ENCODE measurements at places on chromosomes 4 and X.
A peak's percentile ranks its signal among the peaks of the same experiment; 100 is the strongest.

- no peak for DNase-seq
Measured at GRCh38 chr4:136865526-136865925, 666.8 kb downstream of the PCDH18 start.

DNA sequence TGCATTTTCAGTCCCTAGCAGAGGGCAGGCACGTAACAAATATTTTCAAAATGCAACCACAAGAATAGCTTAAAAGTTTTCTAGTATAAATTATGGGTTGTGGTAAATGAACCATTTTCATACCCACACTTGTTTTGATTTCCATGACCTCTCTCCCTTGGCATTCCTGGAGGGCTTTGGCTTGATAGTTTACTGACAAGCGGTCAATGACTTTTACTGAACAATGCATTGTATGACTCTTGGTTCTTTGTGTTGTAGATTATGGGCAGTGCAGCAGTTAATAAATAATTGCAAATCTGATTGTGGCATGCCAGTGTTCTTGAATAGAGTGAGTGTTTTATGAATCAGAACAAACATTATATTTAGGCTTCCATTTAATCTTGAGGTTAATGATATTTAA, 285.2 kb upstream of the ARX start:
- no peak for DNase-seq

DNA sequence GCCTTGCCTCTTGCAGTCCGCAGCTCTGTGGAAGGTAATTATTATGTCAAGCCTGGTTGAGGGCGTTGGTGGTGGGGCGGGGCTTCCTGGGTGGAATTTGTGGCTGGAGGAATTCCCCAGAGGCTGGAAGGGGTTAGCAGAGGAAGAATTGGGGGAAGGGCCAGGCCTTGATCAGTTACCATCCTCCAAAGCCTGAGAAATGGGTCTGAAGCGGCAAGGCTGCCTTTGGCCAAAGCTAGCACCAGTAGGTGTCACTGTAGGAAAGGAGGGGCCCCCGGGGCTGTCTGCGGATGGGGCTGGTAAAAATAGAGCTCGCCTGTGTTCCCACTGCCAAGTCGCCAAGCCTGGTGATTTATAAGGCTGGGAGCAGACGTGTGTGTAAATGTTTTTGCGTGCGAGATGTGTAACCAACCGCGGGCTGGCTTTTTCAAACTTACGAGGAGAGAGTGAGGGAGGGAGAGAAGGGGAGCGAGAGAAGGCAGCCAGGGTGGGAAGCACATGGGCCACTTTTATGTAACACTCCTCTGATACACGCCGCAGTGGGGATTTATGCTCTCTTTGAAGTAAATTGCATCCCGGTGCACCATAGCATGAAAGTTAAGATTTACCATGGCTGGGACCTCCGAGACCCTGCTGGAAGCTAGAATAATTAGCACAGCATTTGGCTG, 367.0 kb downstream of the BCOR start:
- DNase-seq, result no peak

GRCh38 chr4:111736516-111736915, 408.7 kb upstream of the FAM241A start:
- no peak for DNase-seq

- no peak for DNase-seq
Measured at GRCh38 chrX:31670245-31670644, 598.4 kb upstream of the FTHL17 start.

DNA sequence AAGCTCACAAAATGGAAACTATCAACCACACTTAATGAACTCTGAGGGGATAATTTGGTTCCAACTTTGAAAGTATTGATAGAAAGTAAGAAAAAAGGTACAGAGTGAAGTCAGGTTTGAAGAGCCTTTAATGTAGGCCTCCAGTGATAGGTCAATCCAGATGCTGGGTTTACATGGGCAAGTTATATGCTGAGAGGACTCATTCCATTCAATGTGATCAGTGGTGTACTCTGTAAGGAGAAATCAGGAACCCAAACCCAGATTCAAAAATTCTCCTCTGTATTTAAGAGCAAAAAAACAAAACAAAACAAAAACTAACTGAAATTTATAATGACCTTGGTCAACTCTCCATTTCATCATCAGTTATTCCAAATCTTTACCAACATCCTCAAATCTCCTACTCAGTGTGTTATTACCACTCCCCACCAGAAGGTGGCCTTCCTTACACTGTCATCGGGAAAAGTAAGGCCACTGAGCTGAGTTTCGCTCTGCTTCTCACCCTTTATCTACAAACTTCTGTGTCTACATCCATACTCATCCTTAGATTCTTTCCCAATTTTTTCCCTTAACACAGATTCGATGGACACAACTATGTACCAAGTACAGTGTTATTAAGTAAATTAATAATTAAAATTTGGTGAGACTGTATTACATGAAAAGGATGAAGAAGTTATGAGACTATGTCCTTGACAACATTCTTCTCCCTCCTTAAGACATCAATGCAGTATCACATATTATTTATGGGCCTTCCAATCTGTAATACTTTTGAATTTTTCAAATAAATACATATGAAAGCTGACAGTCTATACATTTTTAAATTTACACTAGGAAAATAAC, 88.3 kb downstream of the ZAR1 start:
- peak; percentile 60 for DNase-seq

DNA sequence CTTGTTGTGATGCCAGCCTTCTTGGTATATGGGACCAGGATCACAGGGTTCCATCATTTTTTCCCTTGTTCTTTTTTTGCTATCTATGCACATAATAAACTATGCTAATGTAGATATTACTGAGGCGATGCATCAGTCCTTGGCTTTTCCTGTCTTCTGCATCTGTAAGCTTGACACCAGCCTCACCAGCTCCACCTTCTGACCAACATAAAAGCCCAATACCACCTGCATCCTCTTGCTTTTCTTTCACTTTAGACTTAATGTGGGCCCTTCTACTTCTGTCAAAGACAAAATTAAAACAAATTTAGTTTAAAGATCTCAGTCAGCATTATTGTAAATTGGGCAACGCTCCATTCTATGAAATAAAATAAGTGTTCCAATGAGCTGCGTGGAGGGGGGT, 1718.8 kb upstream of the PCDH10 start:
- no peak for DNase-seq

- DNase-seq, result no peak
Measured at GRCh38 chrX:129762448-129762847, 17.3 kb upstream of the SASH3 start.

DNA sequence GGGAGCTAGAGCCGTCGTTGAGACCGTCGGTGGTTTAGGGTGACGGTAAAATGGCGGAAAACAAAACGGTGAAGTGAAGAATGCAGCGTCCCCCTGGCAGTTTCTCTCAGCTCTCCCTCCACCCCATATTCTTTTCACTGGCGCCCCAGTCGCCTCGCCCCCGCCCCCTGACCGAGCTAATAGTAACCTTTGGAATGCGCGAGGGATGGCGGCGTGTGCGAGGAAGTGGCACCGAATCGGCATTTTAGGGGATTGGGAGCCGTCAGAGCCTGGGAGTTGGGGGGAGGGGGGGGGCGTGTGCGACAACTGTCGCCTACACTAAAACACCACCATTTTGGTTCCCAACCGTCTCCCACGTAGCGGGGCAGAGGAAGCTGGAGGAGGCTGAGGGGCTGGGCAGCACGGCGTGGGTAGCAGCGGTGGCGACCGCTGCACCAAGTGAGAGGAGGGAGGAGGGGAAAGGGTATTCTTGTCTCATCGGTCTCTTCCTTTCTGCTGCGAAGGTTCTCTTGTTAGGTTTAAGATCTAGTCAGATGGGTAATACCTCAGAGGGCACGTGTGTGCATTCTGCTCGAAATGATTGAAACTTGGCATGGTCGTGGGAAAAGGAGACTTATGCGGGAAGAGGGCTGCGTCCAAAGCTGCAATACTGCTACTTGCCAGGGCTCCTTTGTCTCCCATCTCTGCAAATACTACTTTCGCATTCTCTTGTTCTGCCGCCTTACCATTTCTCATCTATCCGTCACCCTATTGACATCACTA, 840 bp downstream of the ZNF711 start:
- no peak for DNase-seq

- no peak for DNase-seq
Measured at GRCh38 chrX:24838629-24839028, 144.9 kb downstream of the POLA1 start.

DNA sequence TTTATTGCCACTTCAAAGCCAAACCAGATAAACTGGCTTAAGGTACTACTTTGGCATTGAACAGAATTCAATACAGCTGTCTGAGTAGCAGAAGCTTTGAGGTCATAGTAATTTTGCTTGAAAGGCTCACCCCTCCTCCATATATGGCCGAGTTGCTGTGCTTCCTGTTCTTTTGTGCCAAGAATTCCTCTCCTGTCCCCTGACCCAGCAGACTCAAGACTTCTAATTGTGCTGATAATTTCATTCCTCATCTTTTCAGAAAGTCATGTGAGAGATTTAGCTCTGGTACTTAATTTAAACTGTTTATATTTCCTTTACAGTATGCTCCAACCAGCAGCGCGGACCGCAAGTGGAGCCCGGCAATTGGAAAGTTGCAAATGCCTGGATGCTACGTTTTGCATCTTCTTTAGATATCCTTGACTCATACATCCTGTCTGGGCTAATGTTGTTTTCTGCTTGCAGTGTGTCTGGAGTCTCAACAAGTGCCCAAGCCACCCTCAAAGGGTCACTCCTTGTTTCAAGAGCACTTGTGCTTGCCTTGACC, 373.4 kb downstream of the PDGFC start:
- peak; percentile 60 for DNase-seq

DNA sequence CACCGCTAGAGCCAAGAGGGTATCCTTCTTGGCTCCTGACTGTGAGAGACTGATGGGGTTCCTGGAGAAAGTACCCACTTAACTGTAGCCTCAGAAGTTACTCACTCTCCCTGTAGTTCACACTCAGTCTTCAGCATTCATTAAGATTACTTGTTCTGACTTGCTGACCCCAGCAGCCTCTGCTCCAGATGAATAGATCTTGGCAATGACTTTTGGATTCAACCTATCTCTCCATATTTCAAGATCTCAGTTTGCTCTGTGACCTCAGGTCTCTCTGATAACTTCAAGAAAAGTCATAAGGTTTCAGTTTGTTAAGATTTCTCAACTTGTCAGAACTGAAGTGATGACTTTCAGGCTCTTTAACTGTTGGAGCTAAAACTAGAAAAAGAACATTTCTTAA, 825.6 kb downstream of the PCDH7 start:
- no peak for DNase-seq

DNA sequence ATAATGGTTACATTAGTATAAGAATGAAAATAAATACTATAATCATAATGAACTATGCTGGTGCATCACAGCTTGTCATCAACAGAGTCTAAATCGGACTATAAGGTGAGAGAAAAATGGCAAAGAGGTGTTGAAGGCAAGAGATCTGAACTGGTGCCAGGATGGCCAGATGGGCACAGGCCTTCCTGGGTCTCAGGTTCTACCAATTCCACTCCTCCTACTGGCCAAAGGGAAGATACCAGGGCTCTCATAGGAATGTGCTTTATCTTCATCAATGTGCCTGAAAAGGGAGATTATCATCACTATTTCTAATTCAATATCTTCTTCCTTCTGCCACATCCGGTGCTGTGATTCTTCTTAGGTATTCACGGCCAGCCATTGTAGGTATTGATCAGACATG, 107.6 kb downstream of the GASK1B start:
- no peak for DNase-seq

- no peak for DNase-seq
Measured at GRCh38 chr4:109547394-109547793, 12.7 kb upstream of the MCUB start.

DNA sequence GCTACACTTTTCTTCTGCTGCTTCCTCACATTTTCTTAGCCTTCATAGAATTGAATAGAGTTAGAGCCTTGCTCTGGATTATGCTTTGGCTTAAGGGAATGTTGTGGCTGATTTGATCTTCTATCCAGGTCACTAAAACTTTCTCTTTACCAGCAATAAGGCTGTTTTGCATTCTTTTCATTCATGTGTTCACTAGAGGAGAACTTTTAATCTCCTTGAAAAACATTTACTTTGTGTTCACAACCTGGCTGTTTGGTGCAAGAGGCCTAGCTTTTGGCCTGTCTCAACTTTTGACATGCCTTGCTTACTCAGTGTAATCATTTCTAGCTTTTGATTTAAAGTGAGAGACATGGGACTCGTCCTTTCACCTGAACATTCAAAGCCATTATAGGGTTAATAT, 87.7 kb upstream of the RAB40AL start:
- no peak for DNase-seq

DNA sequence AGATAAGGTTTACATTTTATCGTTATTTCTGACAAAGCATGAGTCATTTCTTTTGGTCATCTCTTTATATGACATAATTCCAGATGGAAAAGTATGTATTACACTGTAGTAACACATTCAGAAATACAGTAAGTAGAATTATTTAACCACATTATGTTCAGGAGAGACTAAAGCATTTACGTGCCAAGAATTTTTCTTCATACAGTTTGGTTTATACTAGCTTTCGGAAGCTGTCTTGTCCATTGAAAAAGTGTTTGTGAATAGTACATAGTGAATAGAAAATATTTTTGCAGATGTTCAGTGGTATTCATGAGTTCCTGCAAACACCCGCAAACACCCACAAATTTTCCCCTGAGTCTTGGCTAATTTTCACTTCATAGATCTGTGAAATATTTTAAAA, 1033.0 kb upstream of the INTU start:
- DNase-seq, result no peak

DNA sequence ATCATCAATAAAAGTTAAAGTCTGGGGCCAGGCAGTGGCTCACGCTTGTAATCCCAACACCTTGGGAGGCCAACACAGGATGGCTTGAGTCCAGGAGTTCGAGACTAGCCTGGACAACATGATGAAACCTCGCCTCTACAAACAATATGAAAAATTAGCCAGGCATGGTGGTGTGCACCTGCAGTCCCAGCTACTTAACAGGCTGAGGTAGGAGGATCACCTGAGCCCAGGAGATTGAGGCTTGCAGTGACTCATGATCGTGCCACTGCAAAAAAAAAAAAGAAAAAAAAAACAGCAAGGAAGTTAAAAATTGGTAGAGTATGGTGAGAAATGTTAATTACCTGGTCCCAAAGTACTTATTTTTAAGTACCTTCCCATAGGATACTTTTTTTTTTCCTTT, 27.5 kb downstream of the FBXW7 start:
- no peak for DNase-seq

GRCh38 chrX:136619899-136620505, 28.0 kb upstream of the CD40LG start:
- no peak for DNase-seq

- no peak for DNase-seq
Measured at GRCh38 chr4:176838601-176839433, 46.1 kb upstream of the VEGFC start.

DNA sequence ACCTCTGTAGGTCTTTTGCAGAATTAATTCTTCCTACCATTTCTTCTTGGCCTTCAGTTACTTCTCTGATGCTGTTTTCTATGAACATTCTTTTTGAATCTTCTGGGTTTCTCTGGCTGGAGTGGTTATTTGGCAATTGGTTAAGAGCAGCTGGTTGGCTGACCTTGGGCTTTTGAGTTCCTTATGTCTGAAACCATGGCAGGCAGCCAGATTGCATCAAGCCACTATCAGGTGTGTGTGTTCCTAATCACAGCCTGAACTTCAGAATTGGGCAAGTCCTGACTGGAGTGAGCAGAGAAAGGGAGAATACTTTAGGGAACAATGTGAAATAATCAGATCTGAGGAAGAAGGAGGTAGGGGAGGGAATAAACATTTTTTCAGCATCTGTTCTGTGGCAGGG, 90.2 kb downstream of the ARHGAP10 start:
- no peak for DNase-seq

- DNase-seq, result no peak
Measured at GRCh38 chrX:21700275-21700674, 42.1 kb upstream of the KLHL34 start.

All from non-pigmented ciliary epithelial cell (primary cell).